ENCODE measurements at places on chromosomes 16 and 17.

- no peak for DNase-seq
Measured at GRCh38 chr17:16937431-16937830, 34.5 kb downstream of the TNFRSF13B start.

DNA sequence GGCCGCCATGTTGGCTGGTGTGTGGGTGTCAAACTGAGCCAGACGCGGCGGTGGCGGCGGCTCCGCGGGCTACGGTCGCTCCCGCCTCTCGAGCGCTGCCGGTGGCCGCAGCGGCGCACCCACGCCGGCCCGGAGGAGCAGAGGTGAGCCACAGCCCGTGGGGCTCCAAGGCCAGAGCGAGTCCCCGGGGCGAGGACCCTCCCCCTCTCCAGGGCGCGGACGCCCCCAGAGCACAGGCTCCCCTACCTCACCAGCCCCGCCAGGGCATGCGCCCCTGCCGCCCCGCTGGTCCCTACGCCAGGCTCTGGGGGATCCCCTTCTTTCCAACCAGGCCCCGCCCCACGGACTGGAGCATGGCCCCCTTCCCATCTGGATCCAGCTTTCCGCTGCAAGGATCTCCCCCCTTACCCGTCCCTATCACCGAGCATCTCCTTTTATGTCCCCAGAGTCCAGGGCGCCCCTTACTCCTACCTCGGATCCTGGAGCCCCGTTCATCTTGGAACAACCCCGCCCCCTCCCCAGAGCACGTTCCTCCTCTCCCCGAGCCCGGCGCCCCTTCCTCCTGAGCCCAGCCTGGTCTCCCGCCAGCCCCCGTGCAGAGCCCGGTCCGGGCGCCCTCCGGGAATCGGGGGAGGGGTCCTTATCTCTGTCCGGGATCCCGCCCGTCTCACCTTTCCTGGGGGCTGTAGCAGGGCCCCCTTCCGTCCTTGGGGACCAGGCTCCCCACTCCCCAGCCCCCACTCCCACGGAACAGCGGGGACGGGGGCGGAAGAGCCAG lies 412 bp downstream of the EPN2 start:
- DNase-seq, result no peak

DNA sequence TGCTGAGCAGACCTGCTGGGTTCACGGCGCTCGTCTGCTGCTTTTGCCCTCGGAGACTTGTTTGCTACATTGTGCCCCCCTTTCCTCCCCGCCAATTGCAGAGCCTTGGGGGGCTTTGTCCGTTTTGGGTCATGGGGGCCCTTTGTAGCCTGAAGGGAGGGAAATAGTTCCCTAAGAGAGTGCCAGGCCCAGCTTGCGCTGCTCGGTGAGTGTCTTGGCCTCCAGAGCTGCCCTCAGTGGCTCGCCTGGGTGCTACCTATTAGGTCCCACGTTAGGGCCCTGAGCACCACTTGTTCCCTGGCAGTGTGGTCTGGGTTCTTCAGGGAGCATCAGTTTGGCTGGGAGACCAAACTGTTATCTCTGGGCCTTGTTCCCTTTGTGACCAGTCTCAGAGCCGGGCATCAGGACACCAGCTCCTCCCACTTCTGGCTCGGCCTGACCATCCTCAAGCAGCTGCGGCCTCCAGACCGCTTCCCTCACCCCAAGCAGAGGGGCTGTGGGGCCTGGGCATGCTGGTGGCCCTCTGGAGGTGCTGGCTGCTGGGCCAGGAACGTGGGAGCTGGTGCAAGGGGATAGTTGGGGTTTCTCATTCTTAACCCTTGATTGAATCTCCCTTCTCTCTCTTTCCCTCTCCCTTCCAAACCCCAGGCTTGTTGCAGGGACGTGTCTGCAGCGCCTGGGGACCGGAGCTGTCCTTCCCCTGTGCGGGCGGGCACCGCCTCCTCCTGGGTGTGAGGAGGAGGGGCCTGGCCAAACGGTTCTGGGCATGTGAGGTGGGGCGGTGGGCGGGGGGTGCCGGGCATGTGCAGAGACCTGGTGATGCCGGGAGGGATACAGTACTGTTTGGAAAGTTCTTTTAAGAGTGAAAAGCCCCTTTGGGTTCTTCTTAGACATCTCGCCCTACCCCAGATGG lies 16.0 kb upstream of the ITGB4 start:
- DNase-seq, result no peak

DNA sequence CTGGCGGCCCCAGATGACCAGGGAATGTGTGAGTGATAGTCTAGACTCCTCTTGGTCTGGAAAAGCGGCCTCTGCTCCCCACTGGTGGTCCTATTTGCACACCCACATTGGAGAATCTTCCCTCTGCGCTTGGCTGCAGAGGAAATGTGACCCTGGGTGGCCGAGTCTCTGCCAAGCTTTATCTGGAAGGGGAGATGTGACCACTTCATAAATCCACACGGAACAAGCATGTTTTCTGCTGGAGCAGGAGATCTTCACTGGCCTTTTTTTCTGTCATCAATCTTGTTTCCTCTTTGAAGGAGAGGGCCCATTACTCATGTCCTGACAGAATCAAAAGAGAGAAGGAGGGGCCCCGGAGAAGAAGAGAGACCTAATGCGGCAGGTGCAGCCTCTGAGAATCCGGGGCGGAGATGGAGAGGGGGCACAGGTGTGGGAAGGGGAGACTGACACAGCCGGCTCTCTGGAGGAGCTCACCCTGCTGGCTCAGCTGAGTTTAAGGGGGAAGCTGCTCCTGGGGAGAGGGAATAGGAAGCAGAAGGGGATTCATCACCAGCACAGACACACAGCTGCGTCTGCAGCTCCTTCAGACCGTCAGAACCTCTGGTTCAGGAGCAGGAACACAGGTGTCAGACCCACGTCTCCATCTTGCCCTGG lies 116.3 kb downstream of the SOX9 start:
- DNase-seq, result no peak

GRCh38 chr17:8142158-8142886 lies 9.9 kb downstream of the PER1 start:
- no peak for DNase-seq

- peak; percentile 18 for DNase-seq
Measured at GRCh38 chr17:44279666-44280391, 11.9 kb upstream of the SLC4A1 start.

DNA sequence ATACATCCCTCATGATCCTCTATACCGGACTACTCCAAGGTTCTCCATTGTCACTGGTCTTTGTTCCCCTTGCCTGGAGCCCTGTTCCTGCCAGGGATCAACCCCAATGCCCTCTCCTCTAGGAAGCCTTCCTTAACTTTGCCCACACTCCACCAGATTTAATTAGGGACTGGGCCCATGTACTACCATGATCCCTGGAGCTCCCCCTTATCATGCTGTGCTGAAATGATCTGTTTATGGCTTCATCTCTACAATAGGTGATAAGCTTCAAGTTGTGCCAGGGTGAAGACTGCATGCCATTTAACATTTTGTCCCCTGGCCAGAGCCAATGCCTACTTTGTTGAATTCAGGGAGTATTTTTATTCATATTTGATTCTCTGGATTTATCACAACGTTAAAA lies 17.9 kb upstream of the IRX5 start:
- no peak for DNase-seq

DNA sequence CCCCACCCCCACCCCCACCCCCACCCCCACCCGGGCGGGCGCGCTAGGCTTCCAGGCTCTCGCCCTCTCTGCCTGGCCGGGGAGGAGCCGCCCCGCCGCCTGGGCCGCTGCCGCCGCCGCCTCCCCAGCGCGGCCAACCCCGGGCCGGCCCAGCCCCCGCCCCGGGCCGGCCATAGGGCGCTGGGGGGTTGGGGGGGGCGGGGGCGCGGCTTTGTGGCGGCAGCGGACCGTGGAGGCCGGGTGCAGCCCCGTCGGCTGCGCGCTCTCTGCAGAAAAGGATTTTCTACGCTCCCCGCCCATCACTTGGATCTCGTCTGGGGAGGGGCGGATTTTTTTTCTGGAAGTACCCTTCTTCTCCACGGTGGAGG lies 230.9 kb downstream of the MRTFB start:
- DNase-seq, result no peak

DNA sequence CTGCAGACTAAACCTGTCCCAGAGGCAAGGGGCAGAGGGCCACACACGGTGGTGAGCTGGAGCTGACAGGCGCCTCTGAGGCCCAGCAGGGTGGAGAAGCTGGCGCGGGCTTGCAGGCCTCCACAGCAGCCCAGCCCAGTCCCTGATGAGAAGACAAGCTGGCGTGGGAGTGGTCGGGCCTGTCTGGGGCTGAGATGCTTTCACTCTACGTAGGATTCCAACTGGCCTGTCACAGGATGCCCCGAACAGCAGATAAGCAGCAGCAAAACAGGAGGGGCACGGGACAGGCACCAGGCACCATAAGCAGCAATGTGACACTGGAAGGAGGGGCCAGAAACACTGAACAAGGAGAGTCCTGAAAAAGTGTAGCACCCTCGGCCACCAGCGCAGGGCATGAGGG lies 40.1 kb downstream of the PEMT start:
- DNase-seq, result no peak

GRCh38 chr17:41553987-41554680 lies 17.7 kb downstream of the KRT9 start:
- DNase-seq, result no peak

GRCh38 chr17:33651686-33652085 lies 358.6 kb upstream of the ASIC2 start:
- no peak for DNase-seq

- DNase-seq, result peak; percentile 85
Measured at GRCh38 chr16:88264641-88265285, 118.0 kb upstream of the ZNF469 start.

DNA sequence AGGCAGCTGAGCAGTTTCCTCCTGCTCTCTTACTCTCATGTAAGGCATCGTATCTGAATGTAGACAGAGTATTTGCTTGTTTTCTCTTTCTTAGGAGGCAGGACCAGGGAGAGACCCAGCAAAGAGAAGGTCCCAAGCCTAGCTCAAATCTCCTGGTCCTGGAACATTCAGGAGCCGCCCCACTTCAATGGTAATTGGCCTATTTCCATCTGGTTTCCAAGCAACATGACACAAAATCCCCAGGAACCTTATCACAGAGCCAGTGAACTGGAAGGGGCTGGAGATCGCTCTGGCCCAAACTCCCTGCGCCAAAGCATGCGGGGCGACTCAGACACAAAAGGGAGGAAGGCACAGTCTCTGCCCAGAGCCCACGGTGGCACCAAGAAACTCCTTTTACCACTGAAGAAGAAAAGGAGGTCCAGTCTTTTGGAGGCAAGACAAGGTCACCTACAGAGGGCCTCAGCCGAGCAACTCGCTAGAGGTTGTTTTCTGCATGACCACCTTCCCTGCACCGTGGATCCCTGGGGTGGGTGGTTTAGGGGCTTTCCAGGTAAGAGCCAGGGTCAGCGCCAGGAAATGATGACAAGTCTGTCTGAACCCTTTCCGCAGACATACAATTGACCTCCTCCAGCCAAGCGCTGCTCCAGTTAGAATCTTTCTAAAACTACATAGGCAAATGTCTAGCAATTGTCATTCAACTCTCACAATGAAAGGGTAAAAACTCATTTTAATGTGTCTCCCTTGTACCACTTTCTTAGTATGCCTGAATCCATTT lies 394.7 kb downstream of the SOX9 start:
- no peak for DNase-seq

DNA sequence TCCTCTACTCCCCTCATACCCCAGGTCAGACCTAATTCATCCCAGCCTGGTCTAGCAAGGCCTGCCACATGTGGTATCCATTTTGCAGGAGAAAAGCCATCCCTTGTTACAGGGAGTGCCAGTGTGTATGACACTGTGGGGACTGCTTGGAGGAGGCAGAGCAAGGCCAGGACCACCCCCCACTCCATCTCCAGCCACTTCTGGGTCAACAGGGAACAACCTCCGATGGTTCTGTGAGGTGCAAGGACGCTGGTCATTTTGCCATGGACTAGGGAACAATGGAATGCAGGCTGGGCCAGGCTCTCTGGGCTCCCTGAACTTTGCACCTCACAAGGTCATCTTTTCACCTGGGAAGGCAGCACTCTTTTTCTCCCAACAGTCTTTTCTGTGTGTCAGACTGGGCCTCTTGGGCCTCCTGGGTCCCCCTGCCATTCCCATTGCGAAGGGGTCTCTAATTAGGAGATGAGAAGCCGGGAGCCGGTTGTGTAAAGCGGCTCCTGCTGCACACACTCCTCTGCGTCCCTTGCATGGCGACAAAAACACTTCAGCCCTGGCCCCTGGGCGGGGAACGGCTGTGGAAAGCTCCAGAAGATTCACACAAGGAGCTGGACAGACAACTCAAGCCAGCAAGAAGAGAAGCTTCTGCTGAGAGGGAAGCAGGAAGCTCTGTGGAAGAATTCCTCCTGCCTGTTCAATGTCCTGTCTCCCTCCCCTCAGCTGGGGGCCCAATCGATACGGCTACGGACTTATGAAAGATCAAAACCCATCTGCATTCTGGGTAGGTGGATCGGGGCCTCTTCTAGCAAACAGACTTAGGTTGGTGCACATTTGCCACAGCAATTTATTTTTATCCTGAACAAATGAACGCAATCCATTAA lies 38.5 kb upstream of the MTSS2 start:
- DNase-seq, result no peak

DNA sequence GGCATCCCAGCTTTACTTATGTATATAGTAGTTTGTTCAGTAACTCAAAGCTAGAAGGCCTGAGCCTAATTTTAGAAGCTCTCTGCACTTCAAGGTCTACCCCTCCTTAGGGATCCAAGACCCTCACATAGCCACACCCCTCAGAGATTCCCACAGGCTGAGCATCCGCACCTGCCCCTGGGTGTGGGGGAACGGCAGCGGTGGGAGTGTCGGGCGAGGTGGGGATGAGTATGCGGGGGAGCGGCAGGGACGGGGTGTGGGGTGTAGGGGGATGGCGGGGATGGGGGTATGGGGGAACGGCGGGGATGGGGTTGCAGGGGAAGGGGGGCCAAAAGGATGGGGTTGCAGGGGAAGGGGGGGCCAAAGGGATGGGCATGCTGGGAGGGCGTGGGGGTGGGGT lies 24.9 kb upstream of the BEAN1 start:
- DNase-seq, result no peak

- no peak for DNase-seq
Measured at GRCh38 chr16:57972306-57972705, 1.4 kb upstream of the CNGB1 start.

- no peak for DNase-seq
Measured at GRCh38 chr17:14793237-14793636, 471.9 kb downstream of the PMP22 start.

GRCh38 chr17:74212913-74213791 lies at the start of gene TTYH2:
Gene TTYH2, plus strand, starts transcription at chr17:74213571. Its CDS starts 17 bp downstream, at chr17:74213588.
- DNase-seq, result peak; percentile 71

- DNase-seq, result no peak
Measured at GRCh38 chr17:34095106-34095505, 160.0 kb upstream of the CCL2 start.

- DNase-seq, result no peak
Measured at GRCh38 chr16:7482596-7483290, 150.1 kb downstream of the RBFOX1 start.

GRCh38 chr16:75304521-75305363 lies 53.3 kb upstream of the BCAR1 start:
- DNase-seq, result no peak

GRCh38 chr17:34156741-34157589 lies 98.1 kb upstream of the CCL2 start:
- DNase-seq, result no peak

- DNase-seq, result no peak
Measured at GRCh38 chr17:64277831-64278562, 14.9 kb upstream of the TEX2 start.

DNA sequence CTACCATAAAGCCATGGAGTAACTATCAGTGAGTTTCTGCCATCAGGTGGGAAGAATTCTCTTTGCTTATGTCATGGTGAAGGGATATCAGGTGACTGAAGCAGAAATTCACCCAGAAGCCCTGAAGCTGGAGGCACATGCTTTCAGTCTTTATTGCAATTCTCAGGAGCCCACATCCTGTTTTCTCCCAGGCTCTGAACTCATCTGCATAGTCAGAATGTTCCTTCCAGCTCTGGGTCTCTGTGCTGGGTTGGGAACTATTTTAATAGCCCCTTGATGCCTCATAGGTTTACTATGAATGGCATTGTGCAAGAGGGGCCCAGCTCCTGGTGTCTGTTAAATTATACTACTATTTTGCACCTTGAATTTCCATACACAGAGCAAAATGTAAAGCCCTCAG lies 198.4 kb upstream of the SOX9 start:
- no peak for DNase-seq
